ENCODE measurements at places on chromosomes 5 and 9.

GRCh38 chr9:109918339-109919163, 138.6 kb downstream of the PALM2AKAP2 start:
- no peak for DNase-seq

GRCh38 chr5:126587551-126588390, 7.2 kb downstream of the ALDH7A1 start:
- no peak for DNase-seq

GRCh38 chr5:37569466-37569865, 190.3 kb downstream of the WDR70 start:
- no peak for DNase-seq

DNA sequence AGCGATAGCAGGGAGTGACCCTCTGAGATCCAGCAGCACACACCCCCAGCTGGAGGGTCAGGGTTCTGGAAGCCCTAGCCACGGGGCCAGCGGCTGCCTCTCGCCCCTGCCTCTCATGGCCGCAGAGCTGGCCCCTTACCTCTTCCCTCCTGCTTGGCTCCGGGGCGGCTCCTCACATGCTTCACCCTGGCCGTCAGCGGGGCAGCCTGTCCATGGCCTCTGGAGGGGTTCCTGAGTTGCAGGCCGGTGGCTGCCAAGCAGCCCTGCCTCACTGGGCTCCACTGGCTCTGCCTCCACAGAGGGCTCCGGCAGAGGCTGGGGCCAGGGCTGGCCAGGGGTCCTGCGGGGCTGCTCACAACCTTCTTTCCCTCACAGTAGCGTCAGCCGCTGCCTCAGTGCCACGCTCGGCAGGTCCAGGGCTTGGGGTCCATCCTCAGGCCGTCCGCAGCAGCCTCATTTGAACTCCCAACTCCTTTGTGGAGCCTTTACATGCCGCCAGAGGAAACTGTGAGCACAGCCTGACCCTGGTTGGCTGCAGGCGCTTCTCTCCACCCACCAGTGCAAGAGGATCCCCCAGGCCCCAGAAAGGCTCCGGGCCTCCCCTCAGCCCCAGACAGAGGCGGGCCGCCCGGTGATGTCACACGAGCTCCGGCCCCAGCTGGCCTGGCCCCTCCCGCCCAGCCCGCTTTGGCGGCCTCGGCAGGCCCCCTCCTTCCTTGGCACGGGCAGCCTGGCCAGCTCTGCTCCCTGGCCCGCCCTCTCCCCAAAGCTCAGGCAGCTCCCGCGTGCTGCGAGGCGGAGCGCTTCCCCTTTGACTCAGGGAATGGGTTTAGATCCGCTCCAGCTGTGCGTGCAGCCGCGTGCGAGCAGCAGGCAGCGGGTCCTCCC, at the start of gene ANGPTL2:
TSS of gene ANGPTL2 (minus strand) at position 460 of the 888 bp plus-strand sequence. CDS start 13,904 bp downstream, outside the sequence.
- DNase-seq, result peak; percentile 1

GRCh38 chr5:9888501-9888901, 258.4 kb upstream of the TAS2R1 start:
- DNase-seq, result no peak

GRCh38 chr9:87065981-87066380, 118.7 kb upstream of the GAS1 start:
- DNase-seq, result no peak

- peak; percentile 56 for DNase-seq
These were observed 11.0 kb upstream of the EXOSC2 start for GRCh38 chr9:130682421-130683121.

- DNase-seq, result no peak
These were observed 853.3 kb downstream of the MAT2B start for GRCh38 chr5:164358531-164359259.

DNA sequence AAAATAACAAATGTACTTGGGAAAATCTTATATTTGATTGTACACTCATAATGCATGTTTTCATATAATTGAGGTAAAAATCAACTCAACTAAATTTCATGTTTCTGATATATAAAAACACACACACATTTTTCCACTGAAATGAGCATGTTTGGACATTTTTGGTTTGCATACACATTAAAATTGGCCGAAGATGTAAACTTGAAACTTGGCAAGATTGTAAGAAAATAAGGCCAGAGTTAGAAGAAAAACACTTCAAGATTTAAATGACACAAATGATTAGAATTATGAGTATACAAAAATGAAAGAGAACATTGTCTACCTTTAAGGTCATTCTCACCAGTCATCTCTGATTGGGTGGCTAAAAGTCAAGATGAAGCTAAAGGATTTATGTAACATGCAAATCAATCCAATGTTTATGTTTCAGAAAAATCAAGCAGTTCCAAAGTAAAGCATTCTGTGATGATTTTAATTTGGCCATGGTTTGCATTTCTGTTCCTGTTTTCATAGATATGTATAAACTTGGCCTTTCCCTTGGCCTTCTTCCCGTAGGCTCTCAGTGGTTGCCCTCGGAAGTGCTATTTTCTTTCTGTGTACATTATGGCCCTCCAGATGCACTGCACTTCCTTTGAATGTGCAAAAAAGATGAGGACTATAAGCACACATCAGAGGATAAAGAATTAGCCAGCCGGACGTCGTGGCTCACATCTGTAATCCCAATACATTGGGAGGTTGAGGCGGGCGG, 1105.4 kb upstream of the DMAC1 start:
- no peak for DNase-seq

GRCh38 chr9:110187126-110187525, 20.8 kb downstream of the C9orf152 start:
- DNase-seq, result no peak

- no peak for DNase-seq
These were observed 264.6 kb downstream of the NR3C1 start for GRCh38 chr5:143138839-143139238.

GRCh38 chr9:133684121-133684935, 48.2 kb downstream of the DBH start:
- no peak for DNase-seq

DNA sequence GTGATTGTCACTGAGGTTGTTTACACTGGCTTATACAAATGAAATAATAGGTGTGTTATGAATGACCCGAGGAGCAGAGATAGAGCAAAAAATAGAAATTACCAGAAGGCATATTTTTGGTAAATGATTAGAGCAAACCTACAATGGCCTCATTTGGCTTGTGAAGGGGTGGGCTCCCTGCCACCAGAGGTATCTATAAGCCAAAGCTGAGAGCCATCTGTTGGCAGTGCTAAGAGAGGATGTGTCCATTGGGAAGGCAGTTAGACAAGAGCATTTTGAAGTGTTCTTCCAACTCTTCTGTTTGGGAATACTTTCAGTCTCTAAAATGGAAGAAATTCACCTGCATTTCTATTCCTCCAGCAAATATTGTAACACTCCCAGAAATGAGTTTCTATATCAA, 10.6 kb downstream of the NIPAL4 start:
- DNase-seq, result no peak

DNA sequence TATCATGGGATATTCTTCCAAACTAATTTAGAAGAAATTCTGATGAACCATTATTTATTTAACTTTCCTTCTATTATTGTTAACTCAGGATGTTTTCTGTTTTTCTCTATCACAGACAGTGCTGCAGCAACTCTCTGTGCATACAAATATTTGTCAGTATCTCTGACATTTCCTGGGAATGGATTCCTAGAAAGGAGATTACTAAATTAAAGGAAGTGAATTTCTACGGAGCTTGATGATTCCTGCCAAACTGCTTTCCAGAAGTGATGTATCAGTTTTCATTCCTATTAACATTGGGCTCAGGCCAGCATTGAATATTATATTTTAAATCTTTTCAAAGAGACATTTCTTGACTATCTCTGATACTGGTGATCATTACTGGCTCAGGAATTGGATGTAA, 26.0 kb upstream of the MAST4 start:
- DNase-seq, result no peak

- no peak for DNase-seq
These were observed 102.1 kb downstream of the LURAP1L start for GRCh38 chr9:12876872-12877271.

GRCh38 chr9:97555164-97555563, 53.7 kb downstream of the TMOD1 start:
- DNase-seq, result no peak

GRCh38 chr5:102762095-102762534, 7.0 kb downstream of the PAM start:
- peak; percentile 40 for DNase-seq

- DNase-seq, result peak; percentile 28
These were observed 53.4 kb downstream of the TENT4A start for GRCh38 chr5:6766604-6767093.

Data from CD4-positive, alpha-beta T cell treated with Interleukin-21 for 1 hour (primary cell).